PC-9 (cell line): ENCODE measurements at places on chromosomes 16 and 17.

DNA sequence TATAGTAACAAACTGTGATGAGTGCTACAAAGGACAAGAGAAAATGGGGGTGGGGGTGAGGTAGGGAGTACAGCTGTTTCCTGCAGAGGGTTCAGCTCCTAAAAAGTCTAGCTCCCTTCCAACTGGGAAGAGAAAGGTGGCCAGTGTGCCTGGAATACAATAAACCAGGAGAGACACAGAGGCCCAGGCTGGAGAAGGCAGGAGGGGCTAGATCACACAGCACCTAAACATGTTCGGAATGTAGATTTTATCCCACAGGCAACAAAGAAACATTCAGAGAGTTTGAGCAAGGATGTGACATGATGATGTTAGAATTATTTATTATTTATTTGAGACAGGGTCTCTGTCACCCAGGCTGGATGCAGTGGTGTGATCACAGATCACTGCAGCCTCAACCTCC is 10.2 kb downstream of the TEX2 start:
- DNase-seq, result no peak

DNA sequence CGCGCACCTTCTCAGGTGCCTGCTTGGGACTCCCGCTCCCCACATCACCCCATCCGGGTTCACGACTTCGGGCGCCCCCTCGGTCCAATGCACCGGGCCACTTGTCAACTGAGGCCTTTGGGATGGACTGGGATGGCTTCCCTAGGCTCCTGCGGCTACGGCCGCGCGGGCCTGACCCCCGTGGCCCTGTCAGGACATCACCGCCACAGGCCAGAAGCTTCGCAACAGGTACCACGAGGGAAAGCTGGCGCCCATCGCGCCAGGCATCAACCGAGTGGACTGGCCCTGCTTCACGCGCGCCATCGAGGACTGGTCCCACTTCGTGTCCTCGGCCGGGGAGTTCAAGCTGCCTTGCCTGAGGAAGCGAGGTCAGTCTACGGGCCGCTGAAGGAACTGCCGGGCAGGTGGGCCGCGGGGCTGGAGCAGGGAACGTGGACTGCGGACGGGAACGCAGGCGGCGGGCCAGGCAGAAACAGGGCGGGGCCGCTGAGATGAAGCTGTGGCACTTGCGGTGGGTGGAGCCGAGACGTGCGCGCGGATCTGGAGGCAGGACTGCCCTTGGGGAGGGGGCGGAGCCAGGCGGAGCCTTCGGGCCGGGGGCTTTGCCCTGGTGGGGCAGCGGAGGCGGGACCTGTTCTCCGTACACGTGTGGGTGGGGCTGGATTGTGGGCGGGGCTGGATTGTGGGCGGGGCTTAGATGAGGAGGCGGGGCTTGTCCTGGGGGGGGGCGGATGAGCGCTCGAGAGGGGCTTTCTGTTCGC is 13.7 kb upstream of the CNGB1 start:
- DNase-seq, result peak; percentile 89

DNA sequence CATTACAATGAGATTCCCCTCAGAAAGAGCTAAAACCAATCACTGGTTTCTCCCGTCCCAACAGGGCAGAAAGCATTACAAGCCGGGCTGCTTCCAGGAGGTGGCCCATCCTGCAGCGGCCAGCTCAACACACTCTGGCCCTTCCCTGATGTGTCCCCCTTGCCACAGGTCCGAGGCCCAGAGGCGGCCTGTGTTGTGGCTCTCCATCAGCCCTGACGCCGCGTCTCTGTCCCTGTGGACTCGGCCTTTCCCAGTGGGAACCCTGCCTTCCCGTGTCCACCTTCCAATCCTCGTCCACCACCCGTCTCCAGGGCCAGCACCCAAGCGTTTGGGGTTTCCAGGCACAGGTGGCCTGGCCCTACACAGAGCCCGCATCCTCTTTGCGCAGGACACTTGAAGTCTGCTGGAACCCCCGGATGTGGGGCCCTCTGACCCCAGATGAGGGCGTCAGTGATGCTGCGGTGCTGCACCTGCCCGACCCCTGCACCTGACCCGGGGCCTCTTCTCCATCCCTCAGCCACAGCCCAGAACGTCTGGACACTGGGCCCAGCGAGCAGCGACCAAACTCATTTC is 21.1 kb downstream of the RAB40B start:
- no peak for DNase-seq

DNA sequence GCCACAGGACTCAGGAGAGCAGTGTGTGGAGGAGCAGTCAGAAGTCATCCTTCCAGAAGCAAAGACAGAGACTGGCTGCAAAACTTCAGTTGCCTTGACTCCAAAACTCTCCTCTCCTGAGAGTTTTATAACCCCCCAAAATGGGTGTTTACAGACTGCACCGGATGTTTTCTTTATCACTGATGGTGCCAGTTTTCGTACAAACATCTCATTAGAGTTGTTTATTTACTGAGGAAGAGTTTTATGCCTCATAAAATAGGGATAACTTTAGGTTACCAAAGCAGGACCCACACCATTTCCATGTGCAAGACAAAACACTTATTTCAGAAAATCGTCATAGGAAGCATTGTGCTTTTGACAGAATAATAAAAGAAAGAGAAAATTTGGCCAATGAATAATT is at the start of gene KRT40:
KRT40 (minus strand) TSS at position 101 of the 400 bp plus-strand sequence; CDS start at position 48, 53 bp downstream.
- DNase-seq, result no peak

DNA sequence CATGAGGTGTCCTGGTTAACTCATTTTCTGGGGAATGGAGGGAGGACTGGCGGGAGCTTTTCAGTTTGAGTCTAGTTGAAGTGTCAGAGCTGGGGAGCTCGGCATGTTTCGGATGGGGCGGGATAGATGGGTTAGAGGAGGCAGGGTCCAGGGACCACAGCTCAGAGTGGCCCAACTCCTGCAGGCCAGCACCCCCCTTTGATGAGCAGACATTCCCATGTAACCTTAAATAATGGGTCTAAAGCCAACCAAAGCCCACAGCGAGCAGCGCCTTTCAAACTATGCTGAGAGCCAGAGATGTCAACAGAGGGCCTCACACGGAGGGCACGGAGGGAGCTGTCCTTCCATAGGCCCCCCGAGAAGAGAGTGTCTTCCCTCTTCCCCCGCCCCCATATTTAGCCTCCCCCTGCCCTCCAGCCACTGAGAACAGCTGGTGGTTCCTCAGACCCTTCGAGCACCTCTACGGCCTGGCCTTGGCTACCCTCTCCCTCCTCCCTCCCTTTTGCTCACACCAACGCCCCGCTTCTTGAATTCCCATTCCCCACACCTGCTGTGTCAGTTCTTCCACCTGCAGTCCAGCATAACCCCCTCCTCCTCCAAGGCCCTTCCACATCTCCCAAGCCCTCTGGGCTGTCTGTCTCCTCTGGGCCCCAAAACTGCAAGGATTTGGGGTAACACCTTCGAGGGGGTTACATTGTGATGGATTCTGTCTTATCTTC is 21.8 kb downstream of the RAB11FIP4 start:
- no peak for DNase-seq

- DNase-seq, result no peak
Observed at GRCh38 chr17:61713035-61713434, 122.0 kb upstream of the NACA2 start.

- DNase-seq, result no peak
Observed at GRCh38 chr17:17361543-17361866, 58.3 kb downstream of the NT5M start.
